ENCODE measurements at places on chromosomes 16 and 17.

- no peak for DNase-seq
These were observed 2.7 kb upstream of the NFE2L1 start for GRCh38 chr17:48045316-48046001.

DNA sequence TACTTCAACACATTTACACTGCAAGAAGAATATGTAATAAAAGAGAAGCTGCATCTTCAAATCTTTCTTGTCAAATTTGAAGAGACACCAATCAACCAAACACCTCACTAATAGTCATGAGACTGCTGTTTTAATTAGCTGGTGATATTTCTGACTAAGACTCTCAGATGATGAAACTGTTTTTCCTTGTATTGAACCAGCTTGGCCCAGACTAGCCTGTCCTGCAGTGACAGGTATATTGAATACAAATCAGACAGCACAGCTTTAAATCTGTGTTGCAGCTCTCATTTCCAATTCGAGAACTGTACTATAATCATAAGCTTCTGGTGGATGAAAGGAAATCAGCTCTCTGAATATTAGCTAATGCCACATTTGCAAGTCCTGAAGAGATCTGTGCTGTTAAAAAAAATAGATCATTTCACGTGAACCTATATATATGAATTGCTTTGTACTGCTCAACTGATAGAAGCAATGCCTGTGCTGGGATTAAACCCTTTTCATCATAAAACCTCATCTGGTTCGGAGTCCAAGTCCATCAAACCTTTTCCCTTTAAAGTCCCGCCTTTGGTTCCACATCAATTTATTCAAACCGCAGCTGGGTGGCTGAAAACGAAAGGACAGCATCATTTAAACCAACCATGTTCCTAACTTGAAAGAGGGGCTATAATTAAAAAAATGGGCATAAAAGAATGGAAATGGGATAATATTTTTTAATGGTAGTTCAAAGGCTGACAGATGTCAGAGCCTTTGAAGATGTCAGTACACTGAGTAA, 306.2 kb downstream of the CEP112 start:
- no peak for DNase-seq

DNA sequence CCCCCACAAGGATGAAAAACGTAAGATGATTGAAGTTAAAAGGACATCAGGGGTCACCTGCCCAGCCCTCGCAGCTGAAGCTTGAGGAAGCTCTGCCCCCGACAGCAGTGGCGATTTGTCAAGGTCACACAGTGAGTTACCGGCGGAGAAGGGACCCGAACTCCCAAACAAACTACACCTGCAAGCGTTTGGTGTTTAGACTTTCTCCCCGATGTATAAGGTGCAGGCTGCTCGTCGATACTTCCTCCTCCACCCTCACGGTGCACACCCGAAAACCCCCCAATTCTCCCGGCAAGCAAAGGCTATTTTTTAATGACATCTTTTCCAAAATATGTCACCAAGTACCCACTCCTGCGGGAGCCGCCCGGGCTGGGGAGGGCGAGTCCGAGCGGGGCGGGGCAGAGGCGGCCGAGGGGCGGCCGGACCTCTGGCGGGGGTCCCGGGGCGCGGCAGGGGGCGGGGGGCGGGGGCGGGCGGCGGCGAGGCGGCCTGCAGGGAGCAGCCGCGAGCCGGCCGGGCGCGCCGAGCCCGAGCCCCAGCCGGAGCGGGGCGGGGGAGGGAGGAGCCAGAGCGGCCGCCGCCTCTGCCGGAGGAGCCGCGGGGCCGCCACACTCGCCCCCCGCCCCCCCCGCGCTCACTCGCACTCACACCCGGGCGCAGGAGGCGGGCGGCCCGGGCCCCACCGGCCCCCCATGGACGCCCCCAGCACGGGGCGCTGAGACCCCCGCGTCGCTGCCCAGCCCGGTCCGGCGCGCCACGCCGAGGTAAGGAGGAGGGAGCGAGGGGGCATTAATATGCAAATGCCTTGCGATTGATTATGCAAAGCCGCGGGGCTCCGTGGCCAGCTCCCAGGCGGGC, at the start of gene THRA:
THRA (plus strand) TSS at position 637 of the 858 bp plus-strand sequence. CDS start 11,524 bp downstream, outside the sequence.
- no peak for DNase-seq

DNA sequence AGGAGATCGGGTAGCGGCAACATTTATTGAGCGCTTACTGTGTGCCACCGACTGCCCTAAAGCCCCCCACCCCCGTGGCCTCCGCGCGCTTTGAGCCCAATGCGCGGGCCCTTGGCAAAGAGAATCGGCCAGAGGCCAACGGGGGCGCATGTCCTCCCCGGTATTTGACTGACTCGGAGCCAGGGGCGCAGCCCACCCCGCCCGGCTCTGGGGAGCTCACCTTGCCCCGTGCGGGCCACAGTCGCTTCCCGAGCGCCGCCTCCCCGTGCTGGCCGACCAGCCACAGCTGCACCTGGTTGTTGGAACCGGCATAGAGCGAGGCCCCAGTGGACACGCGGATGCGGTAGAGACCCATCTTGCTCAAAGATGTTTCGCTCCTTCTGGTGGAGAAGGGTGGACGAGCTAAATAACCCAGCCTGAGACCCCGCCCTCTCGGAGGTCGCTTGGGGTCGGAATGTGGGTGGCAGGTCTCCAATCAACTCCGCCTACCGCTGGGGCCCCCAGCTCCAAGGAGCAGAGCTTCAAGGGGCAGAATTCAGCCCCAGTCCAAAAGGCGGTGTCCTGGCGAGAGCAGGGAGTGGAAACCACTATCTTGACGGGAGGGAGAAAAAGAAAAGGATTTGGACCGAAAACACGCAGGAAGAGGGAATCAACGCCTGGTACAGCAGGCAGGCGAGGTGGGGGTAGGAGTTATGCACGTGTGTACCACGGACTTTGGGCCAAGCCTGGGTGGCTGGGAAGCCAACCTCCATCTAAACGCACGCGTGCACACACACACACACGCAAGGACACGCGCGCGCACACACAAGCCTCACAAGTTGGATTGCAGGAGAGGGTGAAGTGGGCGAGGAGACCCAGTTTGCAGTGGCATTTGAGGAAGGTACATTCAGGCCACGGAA, at the start of gene ALOX15:
ALOX15 (minus strand) TSS at position 382 of the 899 bp plus-strand sequence; CDS start at position 355, 27 bp downstream.
- DNase-seq, result no peak

- no peak for DNase-seq
These were observed 250.8 kb upstream of the RPL38 start for GRCh38 chr17:73952480-73953205.

GRCh38 chr17:73091770-73092522, 542 bp downstream of the SLC39A11 start:
- DNase-seq, result no peak

- DNase-seq, result no peak
These were observed 11.1 kb upstream of the WFDC1 start for GRCh38 chr16:84283314-84284153.

- no peak for DNase-seq
These were observed 331 bp upstream of the ZNF287 start for GRCh38 chr17:16569358-16569712.

GRCh38 chr16:15775663-15776304, 81.0 kb downstream of the MYH11 start:
- no peak for DNase-seq

DNA sequence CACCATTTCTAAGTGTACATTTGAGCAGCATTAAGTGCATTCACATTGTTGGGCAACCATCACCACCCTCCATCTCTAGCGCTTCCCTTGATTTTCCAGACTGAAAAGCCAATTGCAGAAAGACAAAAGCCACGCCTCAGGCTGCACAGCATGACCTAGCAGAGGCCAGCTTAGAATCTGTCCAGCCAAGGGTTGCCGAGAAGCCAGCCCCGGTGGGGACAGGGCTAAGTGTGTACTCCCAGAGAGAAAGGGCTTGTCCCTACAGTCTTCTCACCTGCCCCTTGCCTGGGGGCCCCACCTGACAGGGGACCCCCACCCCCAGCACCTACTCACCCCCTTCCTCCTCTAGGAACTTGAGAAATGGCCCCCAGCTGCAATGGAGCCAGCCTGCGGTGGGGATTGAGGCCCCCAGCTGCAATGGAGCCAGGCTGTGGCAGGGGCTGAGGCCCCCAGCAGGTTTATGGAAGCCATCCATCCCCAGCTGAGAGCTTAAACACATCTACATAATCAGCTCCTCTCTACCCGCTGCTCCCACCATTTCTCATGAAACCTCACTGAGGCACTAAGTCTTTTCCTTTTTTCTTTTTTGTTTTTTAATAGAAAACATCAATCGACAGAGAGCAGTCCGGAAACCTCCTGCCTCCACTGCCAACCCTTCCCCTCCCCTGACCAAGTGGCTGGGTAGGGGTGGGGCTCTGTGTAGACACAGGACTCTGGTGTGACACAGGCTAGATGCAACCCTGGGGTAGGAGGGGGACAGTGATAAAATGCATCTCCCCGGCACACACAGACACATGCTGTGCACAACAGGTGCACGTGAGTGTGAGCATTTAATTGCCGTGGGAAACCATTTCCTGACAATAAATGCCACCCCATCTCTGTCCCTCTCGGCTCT, 77.9 kb downstream of the CCT6B start:
- DNase-seq, result no peak

DNA sequence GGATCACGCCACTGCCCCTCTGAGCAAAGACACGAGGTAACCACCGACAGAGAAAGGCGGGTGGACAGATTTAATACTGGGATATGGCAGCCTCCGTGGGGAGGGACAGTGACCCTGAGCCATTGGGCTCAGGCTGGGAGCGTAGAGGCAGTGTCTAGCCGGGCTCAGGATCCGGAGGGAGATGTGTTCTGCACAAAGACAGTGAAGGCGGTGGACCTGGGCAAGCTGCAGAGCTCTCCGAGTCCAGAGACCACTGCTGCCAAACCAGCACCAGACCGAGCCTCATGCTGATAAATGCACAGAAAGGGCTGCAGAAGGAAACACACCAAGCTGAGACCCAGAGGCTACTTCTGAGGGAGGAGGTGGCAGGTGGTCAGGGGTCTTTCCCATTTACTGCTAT, 26.5 kb upstream of the MTSS2 start:
- no peak for DNase-seq

DNA sequence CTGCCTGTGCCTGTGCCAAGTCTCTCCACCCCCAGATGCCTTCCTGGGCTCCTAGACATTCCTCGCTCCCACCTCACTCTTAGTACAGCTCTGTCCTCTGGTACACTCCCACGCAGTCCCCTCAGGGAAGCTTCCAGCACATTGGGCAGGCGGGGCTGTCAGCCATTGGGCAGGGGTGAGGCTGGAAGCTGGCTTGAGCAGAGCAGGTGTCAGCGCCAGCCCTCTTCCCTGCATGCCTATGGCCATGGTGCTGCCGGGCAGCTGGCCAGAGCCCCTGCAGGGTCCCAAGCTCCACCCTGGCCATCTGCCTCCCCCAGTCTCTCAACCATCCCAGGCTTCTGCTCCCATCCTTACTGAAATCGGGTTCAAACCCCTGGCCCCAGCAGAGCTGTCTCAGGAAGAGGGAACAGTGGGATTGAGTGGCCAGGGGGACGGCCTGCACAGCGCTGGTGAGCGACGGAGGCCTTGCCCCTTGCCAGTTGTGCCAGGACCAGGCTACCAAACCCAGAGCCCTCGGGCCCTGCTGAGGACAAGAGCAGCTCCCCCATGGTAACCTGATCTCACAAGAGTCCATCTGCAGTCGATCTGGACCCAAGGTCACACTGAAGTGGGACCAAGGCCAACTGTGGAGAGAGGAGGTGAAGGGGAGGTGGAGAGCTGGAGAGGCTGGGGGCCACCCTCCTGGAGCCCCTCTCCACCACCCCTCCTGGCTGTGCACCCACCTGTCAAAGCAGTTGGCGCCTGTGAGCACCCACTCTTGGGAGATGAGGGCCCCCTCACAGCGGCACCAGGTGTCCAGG, 2.4 kb upstream of the B9D1 start:
- DNase-seq, result no peak

- DNase-seq, result no peak
These were observed 1.7 kb downstream of the SLC25A10 start for GRCh38 chr17:81713556-81714411.

DNA sequence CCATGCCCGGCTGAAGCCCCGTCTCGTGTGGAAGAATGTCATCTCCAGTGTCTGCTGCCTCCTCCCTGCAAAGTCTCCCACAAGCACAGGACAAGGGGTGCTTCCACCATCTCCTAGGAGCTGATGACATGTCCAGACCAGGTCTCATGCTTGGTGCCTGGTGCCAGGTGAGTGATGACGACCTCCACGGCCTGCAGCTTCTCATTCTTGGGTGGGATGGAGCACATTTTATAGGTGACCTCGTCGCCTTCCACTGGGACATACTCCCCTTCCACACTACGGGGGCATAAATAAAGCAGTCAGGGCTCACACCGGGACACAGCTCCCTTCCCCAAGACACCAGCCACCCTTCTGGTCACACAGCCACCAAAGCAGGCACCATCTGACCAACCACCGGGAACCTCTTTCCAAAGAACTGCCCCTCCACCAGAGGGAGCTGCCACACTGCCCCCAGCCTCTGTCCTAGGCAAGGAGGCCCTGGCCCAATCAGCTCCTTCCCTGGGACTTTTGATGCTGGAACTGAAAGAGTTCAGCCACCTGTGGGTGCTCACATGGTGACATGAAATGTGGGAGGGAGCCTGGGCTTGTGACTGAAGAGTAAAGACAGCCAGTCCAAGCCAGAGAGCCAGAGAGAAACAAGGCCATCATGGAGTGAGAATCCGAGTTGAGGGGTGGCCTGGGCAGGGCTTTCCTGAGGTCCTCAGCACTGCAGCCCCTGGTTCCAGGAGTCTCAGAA, 13.6 kb downstream of the CARHSP1 start:
- DNase-seq, result no peak

- no peak for DNase-seq
These were observed 670.0 kb downstream of the MAF start for GRCh38 chr16:78930561-78930960.

GRCh38 chr16:25109643-25110042, 1.9 kb upstream of the LCMT1 start:
- DNase-seq, result no peak

- no peak for DNase-seq
These were observed 5.4 kb upstream of the TNS4 start for GRCh38 chr17:40506786-40507185.

- DNase-seq, result no peak
These were observed 127.0 kb upstream of the NACA2 start for GRCh38 chr17:61718022-61718421.

GRCh38 chr16:635573-636205, 416 bp downstream of the METTL26 start:
- no peak for DNase-seq

DNA sequence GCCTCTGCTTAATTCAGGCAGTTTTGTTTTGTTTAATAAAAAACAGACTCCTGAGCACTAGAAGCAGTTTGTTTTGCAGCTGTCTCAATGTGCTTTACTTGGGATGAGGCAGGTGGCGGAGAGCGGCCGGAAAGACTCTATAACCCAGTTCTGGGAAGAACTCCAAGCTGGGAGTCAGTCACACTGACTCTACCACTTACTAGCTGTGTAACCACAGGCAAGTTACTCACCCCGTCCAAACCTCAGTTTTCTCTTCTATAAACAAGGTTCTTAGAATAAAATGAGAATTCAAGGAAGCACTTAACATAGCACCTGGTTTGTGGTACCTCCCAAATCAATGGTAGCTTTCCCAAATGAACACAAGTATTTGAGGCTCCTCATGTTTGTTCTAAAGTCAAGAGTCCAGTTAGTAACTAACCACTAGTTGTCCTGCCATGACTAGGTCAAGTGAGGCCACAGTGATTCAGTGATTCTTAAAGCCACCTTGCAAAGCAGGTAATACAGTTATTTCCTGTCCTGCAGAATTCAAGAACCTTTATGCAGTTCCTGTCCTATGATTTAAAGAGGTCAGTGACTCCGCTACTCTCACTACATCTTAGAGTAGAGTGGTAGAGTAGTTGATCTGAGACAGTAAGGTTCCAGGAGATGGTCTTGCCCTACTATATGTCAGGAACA, 2.7 kb downstream of the TXNDC17 start:
- no peak for DNase-seq

All from renal cortex interstitium (tissue), 15 donors.